Cortex of kidney (tissue), 1 donor: ENCODE measurements at places on chromosomes 11 and 22.

- no peak for DNase-seq
Measured at GRCh38 chr11:70538641-70539359, 140.5 kb downstream of the CTTN start.

DNA sequence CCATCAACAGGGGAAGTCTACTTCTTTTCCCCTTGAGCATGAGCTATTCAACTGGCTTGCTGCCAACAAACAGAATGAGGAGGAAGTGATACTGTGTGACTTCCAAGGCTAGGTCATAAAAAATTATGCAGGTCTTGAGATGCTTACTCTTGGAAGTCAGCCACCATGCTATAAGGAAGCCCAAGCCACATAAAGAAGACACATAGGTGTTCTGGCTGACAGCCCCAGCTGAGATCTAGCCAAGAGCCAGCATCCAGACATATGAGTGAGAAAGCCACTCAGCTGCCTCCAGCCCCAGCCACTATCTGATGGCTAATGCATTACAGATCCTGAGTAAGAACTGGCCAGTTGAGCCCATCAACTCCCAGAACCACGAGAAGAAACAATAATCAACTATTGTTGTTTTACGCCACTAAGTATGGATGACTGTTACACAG, 31.0 kb upstream of the PPP2R1B start:
- DNase-seq = no peak

DNA sequence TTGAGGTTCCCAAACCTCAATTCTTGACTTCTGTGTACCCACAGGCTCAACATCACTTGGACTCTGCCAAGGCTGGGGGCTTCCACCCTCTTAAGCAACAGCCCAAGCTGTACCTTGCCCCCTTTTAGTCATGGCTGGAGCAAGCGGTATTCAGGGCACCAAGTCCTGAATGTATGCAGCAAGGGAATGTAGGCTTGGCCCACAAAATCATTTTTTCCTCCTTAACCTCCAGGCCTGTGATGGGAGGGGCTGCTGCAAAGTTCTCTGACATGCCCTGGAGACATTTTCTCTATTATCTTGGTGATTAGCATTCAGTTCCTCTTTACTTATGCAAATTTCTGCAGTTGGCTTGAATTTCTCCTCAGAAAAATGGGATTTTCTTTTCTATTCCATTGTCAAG, 4.9 kb upstream of the OR5L1 start:
- DNase-seq = no peak

- no peak for DNase-seq
Measured at GRCh38 chr22:48313175-48313830, 1514.4 kb downstream of the BRD1 start.

DNA sequence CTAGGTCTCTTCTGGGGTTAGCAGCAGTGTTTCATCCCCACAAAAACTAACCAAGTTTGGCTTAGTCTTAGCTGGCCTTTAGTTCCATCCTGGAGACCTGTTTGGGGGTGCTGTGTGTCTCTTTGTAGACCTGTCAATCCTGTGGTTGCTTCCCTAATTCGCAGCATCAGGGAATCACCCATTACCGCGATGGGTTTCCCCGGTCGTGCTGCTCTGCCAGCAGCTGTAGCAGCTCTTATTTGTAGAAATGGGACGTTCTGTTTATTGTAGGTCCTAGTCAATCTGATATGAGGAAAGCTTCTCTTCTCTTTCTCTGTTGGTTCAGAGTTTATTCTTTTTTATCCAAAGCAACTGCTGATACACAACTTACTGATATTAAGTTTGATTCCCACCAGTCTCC, 91.6 kb downstream of the CECR2 start:
- no peak for DNase-seq

DNA sequence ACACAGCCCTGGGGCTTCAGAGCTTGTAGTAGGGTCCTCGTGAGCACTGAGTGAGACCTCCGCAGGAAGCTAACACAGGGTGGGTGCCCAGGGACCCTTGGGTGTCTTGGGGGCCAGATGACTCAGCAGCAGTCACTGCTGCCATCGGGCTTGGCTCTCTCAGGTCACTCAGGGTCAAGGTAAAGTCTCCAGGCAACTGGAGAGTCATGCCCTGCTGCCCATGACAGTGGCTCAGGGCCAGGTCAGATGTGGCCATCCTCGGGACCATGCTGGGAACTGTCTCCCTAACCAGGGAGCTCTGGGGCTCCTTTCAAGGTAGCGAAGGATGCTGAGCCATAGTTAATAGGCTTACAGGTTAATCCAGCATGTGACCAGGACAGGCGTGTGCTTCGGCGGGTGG, 44.4 kb upstream of the SLC22A12 start:
- no peak for DNase-seq

DNA sequence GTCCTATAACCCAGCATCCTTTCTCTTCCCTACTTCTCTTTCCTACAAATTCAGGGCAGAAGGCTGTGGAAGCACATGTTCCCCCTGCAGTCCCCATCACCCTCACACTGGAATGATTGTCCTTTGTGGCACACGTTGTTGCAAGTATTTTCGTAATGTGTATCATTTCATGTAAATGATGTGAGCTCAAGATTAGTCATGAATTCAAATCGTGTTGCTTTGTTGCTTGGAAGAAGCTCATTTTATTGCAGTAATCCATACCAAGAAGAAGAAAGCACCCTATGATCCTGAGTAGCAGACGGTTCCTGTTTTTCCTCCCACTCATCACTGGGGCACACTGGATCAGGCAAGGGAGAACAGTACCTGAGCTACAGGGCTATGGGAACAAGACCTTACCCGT, 173.4 kb downstream of the NCAM1 start:
- DNase-seq = no peak

DNA sequence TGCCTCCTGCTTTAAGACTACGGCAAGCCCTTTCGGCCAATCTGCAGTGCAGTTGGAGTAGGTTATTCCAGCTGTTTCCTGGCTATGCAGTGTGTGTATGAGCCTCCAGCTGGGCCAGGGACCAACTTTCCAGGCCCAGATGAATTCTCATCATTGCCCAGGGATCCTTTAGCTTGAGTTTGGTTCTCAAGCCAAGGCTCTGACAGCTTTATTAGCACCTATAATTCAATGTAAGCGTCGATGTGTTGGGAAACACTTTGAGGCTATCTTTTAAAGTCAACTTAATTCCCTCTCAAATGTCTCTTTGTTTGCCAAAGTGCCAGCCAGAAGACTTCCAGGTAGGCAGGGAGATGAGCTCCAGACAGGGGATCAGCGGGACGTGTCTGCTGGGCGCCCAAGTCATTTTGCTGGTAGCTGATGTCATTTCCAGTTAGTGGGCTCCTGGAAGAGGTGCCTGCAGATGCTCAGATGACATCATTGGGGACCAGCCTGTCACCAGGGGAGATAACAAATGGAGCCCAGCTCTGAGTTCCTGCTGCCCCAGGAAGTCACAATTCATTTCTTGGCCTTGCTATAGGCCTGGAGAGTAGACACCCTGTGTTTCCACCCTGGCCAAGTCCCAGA, 520.4 kb downstream of the SOX6 start:
- DNase-seq = no peak

- DNase-seq = no peak
Measured at GRCh38 chr22:26740253-26740652, 82.9 kb downstream of the MIAT start.

- DNase-seq = no peak
Measured at GRCh38 chr11:74354036-74354435, 42.6 kb upstream of the P4HA3 start.

DNA sequence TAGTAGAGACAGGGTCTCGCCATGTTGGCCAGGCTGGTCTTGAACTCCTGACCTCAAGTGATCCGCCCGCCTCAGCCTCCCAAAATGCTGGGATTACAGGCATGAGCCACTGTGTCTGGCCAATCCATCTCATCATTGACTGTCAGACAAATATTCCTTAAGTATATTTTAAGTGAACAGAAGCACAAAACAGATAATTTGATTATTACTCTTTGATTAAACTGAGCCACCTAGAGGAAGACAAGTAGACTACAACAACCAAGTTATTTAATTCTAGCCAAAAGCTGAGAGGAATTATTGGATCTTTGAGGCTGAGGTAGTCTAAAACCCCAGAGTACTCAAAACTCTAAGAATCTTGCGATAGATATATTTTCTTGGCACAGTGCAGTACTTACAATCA, 1.2 kb downstream of the ACRV1 start:
- DNase-seq = no peak

DNA sequence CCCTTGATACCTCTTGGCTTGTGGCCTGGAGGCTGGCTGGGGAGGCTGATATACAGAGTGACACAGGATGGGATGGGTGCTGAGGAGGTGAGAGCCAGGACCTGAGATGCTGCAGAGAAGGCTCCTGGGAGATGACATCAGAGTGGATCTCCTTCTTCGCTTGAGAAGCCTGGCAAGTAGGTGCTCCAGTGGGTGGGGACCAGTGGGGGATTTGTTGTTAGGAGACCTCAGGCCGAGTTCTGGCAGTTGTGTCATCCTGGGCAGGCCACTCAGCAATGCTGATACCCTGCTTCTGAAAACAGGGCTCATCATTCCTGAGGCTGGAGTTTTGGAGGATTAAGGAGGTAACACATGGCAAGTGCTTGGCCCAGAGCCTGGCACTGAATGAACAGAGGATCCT, 1.9 kb upstream of the NDUFV1 start:
- DNase-seq = no peak
